Esophagus muscularis mucosa (tissue), 4 donors: ENCODE measurements at places on chromosomes 16 and 17. TPM values are rescaled to one million over a fixed set of nuclear protein-coding genes. Genes with fewer than 3 reads are reported as not detected.

ARRB2 gene
- 25.4 TPM for total RNA-seq

GRCh38 chr17:6919158-6919557, 76.7 kb upstream of the ALOX12 start:
- H3K36me3 ChIP-seq: no peaks in the 10 kb centered on the region
- DNase-seq: peak; percentile 77
- no peaks in the 10 kb centered on the region for H3K27me3 ChIP-seq

FBXW10B gene
- total RNA-seq: not detected

DNA sequence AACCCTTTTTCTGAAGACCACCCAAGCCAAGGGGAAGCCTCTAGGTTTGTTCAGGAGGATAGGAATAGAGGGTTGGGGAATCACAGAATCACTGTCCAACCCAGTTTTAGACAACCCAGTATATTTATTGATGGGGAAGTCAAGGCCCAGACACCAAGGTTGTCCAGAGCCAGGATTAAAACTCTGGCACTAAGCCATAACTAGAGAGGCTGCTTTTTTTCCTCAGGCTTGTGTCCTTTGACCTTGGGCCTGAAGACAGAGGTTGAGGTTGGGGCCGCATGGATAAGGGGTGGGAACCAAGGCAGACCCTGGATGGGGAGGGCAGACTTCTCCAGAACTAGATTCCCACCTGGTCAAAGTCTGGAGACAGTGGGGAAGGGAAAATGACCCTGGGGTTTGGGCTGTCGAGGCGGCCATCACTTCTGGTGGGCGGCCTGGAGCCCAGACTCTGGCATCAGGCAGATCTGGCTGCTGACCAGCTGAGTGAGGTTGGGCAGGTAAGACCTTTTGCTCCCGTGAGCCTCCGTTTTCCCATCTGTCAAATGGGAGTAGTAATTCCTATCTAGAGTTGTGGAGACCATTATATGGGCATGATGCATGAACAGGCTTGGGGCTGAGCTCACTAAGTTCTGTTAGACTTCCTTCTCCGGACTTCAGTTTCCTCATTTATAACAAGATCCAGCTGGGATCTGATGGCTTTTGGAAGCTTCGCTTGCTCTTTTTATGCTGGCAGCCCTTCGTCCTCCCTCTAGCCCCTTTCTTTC, 17.9 kb downstream of the IGFBP4 start:
- no peak for DNase-seq
- H3K27me3 ChIP-seq: no peaks in the 10 kb centered on the region
- H3K36me3 ChIP-seq: peaks cover 28% of the 10 kb centered on the region
- peak overlapping the region; percentile 77 for H3K27ac ChIP-seq

- no peaks in the 10 kb centered on the region for H3K27me3 ChIP-seq
- H3K4me1 ChIP-seq: peaks cover 64% of the 10 kb centered on the region
- peak overlapping the region; percentile 73 for H3K27ac ChIP-seq
- H3K36me3 ChIP-seq: peaks cover 43% of the 10 kb centered on the region
- H3K4me3 ChIP-seq: peak overlapping the region; percentile 80
These were observed 995 bp upstream of the JMJD8 start for GRCh38 chr16:684961-685696.

DNA sequence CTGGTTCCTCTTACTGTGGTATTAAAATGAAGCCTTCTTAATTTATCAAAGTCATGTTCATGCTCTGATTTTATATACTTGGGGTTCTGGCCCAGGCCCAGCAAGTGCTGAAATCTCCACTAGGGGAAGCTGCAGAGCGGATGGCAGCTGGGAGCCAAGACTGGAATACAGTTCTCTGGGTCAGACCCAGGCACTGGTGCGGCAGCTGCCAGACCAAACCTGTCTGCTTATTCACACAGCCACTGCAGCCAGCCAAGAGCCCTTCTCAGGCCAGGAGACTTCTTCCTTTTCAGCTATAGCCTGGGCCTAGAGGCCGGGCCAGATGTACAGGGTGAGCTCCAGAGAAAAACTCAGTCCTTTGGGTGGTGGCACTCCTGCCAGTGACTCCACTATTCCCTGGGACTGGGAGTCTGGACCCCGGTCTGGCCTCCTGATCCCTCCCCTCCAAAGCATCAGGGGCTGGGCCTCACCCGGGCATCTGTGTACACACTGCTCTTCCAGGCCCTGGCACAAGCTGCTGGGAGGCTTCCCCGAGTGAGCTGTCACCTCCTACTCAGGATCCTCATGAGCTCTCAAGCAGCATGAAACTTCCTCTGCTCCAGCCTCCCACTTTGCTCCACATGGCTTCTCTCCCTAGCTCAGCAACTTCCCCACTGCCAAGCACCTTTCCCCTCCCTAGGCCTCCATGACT, 24.4 kb downstream of the ATP6V0D1 start:
- no peak overlapping the region for H3K4me3 ChIP-seq
- peaks cover 78% of the 10 kb centered on the region for H3K4me1 ChIP-seq
- H3K27ac ChIP-seq: peak overlapping the region; percentile 67
- H3K36me3 ChIP-seq: peaks cover 27% of the 10 kb centered on the region
- no peak for DNase-seq
- no peaks in the 10 kb centered on the region for H3K27me3 ChIP-seq

DNA sequence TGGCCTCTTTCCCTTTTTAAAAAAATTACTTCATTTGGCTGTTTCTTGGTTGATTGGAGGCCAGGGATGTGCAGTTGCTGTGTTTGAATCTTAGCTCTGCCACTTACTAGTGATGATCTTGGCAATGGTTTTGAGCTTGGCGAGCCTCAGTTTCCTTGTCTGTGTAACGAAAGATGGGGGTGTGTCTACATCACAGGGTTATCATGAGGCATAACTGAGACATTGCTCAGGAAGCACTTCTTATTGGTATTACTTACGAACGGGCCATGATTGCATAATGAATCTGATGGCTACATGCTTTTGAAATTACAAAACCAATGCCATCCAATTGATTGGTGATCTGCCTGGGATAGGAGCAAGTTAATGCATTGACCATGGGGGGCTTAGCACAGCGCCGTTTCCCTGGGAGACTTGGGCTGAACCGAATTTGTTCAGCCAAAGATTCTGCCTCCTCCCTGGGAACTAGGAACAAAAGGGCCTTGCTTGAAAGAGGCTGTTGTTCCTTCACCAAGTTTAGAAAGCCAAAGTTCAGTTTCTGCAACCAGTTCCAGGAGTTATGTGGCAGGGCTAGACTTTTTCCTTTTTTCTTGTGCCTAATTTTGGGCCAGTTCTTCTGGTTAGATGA, 21.9 kb downstream of the CMIP start:
- no peak overlapping the region for H3K27ac ChIP-seq
- H3K27me3 ChIP-seq: no peaks in the 10 kb centered on the region
- H3K4me3 ChIP-seq: no peak overlapping the region
- no peaks in the 10 kb centered on the region for H3K36me3 ChIP-seq
- DNase-seq: no peak

SLC5A11 gene
- not detected for total RNA-seq

GRCh38 chr17:65848751-65849150, 287.3 kb upstream of the AXIN2 start:
- no peaks in the 10 kb centered on the region for H3K27me3 ChIP-seq
- H3K36me3 ChIP-seq: no peaks in the 10 kb centered on the region
- no peak for DNase-seq
- no peak overlapping the region for H3K27ac ChIP-seq
- no peak overlapping the region for H3K4me3 ChIP-seq
- no peaks in the 10 kb centered on the region for H3K4me1 ChIP-seq

DNA sequence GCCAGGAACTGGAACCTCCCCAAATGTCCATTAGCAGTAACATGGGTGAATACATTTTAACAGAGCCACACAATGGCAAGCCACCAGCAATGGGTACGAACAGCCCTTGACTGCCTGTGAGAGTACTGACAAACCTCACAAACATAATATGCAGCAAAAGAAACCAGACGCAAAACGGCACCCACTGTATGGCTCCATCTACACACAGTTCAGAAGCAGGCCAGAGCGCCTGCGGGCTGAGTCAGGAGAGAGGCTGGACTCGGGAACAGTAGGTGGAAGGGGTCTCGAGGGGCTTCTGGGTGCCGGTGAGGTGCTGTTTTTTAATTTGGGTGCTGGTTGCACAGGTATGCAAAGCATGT, 77.4 kb upstream of the TOB1 start:
- no peaks in the 10 kb centered on the region for H3K36me3 ChIP-seq
- peaks cover 37% of the 10 kb centered on the region for H3K4me1 ChIP-seq
- no peak for DNase-seq
- no peaks in the 10 kb centered on the region for H3K27me3 ChIP-seq
- H3K4me3 ChIP-seq: peak overlapping the region; percentile 58

DYNC1LI2 gene
- total RNA-seq: 203 TPM

SOST gene
- total RNA-seq: not detected

DNA sequence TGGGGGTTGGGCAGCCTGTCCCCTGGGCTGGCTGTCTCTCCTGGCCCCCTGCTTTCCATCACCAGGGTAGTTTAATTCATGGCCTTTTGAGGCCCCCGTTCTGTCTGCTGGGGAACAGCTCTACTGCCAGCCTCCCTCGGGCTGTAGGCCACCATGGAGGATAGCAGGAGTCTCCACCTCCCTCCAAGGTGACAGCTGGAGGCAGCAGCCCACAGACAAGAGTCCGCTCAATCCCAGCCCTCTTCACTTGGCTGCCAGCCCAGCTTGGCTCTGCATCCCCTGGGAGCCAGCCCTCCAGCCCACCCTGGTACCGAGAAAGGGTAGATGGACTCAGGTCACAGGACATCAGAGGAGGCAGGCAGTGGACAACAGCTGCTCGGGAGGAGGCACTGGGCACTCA, 194.6 kb upstream of the SDK2 start:
- no peaks in the 10 kb centered on the region for H3K36me3 ChIP-seq
- H3K4me3 ChIP-seq: no peak overlapping the region
- peaks cover 7% of the 10 kb centered on the region for H3K27me3 ChIP-seq
- H3K27ac ChIP-seq: no peak overlapping the region
- DNase-seq: no peak

DNA sequence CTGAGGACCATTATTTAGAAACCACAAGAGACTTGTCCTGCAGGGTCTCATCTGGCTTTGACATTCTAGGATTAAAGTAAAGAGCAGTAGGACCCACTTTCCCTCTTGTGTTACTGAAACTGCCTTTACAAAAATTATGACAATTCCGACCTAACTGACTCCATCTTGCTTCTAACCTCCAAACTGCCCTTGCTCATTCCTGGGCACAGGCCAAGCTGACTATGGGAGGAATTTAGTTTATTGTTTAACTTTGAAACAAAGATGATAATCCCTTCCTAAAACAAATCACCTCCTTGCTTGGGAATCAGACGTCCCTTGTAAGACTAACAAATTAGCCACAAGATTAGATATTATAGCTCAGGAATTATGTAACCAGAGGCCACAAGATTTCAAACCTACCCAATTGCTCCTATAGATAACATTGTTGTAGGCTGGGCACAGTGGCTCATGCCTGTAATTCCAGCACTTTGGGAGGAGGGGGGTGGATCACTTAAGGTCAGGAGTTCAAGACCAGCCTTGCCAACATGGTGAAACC, 87.0 kb upstream of the FBXO47 start:
- H3K27me3 ChIP-seq: no peaks in the 10 kb centered on the region
- no peak overlapping the region for H3K4me3 ChIP-seq
- H3K27ac ChIP-seq: no peak overlapping the region
- H3K4me1 ChIP-seq: peaks cover 18% of the 10 kb centered on the region
- no peak for DNase-seq
- H3K36me3 ChIP-seq: no peaks in the 10 kb centered on the region

NFATC3 gene
- total RNA-seq: 53.0 TPM

DNA sequence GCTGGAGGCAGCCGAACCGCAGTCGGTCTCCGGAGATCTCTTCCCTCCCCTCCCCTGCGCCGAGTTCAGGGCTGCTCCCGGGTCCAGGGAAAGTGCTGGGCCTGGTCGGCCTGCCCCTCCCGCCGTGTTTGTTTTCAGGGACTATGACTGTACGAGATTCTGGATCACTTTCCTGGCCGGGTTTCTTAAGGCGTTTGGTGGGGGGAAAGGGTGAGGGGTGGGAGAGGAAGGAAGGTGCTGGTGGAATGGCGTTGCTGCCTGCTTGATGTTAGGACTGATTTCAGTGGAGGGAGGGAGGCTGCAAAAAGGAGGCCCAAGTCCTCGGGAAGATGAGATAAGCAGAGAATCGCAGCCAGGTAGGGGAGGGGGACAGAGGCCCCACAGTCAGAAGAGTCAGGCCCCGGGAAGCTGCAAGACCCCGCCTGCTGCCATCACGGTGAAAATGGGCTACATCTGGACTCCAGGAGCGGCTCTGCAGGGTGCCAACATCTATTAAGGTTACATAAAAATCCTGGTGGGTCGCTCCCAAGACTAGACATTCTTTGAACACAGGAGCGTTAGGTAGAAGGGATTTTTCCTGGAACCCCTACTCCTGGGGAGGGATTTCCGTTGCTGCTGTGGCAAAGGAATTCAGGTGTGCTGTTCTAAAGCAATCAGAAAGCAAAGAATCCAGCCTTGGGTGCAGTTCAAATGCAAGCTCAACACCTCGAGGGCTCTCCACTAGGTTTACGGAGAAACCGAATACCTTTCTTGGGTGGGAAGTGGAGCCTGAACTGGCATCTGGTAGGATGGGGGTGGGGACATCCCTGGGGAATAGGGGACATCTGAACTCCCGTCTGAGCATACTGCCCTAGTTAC, 1.2 kb downstream of the ARHGAP44 start:
- no peaks in the 10 kb centered on the region for H3K36me3 ChIP-seq
- H3K27ac ChIP-seq: peak overlapping the region; percentile 83
- H3K4me3 ChIP-seq: peak overlapping the region; percentile 89
- H3K27me3 ChIP-seq: no peaks in the 10 kb centered on the region
- peaks cover 7% of the 10 kb centered on the region for H3K4me1 ChIP-seq
- no peak for DNase-seq

DNA sequence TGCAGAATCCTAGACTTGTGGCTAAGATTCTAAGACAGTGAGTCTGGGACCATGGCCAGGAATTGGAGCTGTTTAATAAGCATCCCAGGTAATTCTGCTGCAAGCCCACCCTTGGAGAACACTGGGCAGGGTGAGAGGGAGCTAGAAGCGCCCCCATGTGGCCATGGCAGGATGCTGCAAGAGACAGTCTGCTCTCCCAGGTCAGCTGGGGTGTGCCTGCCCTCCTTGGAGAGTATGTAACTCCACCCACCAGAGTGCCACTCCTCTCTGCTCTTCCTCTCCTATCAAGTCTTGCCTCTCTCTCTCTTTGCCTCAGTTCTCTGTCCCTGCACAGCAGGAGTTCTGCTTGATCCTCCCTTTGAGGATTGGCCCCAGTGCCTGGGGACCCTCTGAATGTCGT, 14.9 kb downstream of the RCVRN start:
- no peak overlapping the region for H3K27ac ChIP-seq
- H3K4me1 ChIP-seq: no peaks in the 10 kb centered on the region
- no peak overlapping the region for H3K4me3 ChIP-seq
- DNase-seq: no peak
- H3K36me3 ChIP-seq: no peaks in the 10 kb centered on the region
- H3K27me3 ChIP-seq: no peaks in the 10 kb centered on the region

DNA sequence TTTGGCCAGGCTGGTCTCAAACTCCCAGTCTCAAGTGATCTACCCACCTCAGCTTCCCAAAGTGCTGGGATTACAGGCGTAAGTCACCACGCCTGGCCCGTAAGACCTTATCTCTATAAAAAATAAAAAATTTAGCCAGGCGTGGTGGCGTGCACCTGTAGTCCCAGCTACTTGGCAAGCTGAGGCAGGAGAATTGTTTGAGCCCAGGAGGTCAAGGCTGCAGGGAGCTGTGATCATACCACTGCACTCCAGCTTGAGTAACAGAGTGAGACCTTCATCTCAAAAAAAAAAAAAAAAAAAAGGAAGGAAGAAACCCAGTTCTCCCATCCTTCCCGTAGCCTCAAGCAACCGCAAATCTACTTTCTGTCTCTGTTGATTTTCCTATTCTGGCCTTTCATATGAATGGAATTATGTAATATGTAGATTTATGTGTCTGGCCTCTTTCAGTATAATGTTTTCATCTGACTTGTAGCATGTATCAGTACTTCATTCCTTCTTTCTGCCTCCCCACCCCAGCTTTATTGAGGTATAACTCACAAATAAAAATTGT, 11.2 kb downstream of the CASC3 start:
- no peaks in the 10 kb centered on the region for H3K27me3 ChIP-seq
- H3K4me1 ChIP-seq: peaks cover 6% of the 10 kb centered on the region
- no peak overlapping the region for H3K4me3 ChIP-seq
- H3K36me3 ChIP-seq: peaks cover 75% of the 10 kb centered on the region
- H3K27ac ChIP-seq: no peak overlapping the region

PTX4 gene
- total RNA-seq: 0.66 TPM
